ENCODE measurements at places on chromosomes 2 and 18.

DNA sequence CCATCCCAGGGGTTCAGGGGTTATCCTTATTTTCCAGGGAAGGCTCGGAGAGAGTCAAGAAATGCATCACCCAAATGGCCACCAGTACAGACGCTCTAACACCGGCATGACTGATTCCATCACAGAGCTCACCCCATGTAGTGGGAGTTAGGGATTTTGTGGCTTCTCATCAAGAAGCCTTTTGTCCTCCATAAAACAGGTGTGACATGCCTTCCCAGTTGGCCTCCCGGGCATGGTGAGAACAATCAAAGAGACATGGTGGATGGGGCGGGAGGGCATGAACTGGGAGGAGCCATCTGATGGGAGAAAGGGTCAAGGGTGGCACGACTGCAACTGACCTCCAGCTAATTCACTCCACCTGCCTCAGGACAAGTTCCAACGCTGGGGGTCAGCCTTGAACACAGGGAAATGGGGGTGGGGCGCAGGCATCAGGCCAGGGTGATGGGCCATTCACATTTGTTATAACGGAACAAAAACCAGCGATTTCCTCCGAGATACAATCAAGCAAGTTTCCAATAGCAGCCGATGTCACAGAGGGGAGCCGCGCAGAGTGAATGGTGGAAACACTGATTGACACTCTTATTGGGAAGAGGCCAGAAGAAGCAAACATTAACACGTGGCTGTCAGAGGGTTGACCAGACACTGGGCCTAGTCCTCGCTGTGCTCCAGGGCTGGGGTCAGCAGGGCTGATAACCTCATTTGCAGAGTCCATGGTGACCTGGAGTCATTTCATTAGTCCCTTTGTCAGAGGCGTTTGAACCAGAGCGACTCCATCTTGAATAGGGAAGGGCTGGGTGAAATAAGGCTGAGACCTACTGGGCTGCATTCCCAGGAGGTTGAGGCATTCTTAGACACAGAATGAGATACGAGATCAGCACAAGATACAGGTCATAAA is 80.5 kb upstream of the HPCAL1 start:
- no peak for DNase-seq

DNA sequence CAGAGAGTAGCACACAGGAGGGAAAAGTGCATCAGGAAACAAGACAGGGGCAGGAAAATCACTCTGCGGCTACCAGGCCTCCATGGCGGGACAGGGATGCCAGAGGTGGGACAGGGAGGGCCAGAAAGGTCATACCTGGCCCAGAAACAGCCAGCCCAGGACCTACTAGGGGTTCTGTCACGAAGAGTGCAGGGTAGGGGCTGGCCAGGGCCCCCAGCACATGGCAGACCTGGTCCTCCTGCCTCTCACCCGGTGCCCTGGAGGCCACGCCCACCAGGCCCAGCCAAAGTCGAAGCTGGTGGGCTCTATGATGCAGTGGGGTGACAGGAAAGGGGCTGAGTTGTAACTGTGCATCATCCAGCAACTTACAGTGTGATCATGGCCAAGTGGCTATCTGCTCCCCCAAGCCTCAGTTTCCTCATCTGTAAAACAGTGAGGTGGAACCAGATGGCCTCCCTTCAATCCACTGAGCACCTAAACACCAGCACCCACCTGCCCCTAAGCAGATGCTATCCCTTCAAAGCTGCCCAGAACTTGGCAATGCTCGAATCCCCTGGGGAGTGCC is 10.6 kb downstream of the CYP26B1 start:
- no peak for DNase-seq

DNA sequence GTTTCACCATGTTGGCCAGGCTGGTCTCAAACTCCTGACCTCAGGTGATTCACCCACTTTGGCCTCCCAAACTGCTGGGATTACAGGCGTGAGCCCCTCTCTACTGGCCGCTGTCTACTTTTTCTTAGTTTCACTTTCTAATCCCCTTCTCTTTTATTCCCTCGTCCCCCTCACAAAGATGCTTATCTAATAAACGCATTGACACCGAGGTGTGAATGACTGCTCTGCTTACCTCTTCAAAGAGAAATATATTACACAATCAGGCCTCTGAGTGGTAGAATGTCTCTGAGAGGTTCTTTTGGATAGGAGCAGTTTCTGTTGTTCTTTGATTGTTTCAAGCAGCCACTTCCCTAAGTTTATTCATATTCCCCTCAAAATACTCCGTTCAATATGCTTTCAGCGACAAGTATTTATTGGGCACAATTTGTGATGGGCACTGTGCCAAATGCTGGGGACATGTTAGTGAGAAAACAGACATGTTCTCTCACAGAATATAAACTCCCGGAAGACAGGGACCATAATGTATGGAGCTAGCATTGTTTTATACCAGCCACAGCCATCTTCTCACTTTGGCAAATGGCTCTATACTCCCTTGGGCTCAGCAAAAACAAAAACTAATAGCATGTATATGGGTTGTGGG is 34.7 kb upstream of the RAPH1 start:
- DNase-seq = no peak

- DNase-seq = no peak
Observed at GRCh38 chr18:4125224-4125623, 329.9 kb downstream of the DLGAP1 start.

DNA sequence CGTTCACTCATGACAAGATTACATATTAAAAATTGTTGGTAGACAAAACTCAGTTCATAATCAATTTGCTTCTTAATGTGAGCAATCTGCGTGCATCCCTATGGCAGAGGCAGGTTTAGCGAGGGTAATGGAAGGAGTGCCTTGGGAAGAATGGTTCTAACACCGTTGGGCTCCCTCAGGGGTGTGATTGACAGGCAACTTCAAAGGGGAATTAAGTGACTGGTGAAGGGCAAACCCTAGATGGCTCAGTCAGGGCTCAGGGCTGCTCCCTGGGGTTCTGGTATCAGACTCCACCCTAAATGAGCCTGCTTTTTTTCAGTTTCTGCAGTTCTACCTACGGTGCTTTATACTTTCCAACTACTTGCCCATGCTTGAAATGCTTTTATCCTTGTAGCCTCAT is 419.5 kb upstream of the CELF4 start:
- no peak for DNase-seq

DNA sequence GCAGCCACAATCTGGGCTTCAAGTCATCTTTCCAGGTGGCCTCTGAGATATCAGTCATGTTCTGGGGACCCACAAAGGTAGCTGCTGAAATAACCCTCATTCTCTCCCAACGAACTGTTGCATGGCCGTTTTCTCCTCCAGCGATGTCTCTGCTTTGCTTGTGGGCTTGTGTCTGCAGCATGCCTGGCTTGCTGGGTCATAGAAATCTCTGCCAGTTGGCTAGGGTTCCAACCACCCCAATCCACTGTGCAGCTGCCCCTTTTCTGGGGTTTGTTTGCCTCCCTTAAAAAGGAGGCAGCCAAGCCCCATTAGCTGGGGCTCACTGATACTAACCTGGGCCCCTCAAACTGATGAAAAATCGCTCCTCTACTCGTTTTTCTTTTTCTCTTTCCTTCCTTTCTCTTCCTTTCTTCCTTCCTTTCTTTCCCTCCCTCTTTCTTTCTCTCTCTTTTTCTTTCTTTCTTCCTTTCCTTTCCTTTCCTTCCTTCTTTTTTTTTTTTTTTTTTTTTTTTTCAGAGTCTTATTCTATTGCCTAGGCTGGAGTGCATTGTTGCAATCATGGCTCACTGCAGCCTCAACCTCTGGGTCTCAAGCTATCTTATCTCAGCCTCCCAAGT is 680.0 kb downstream of the EPHA4 start:
- DNase-seq = no peak

DNA sequence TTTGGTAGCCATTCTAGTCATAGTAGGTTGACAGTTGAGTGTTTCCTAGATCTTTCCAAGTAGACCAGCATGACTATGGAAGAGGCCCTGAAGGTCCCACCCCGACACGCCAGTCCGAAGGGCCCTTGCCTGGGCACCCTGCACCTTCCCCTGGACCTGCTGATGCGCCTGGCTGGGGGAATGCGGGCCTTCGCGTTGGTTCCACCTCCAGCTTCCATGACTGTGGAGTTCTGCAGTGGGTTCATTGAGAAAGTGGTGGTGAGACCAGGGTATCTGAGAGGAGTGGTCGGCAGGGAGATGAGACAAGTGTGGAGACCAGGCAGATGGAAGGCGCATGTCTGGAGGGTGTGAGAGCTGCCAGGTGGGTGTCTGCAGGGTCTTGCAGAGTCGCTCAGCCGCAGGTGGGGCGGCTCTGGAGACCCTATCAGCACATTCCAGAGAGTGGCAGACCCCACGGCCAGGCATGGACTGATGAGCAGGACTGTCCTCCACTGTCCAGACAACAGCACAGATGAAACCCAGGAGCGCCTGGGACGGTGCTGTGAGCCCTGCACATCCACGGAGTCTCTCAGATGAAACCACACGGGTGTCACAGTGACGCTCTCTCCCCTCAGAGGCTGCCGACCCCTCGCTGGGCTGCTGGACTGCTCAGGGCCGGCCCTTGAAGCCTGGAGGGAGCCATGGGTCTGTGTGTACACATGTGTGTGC is 182.5 kb upstream of the HDAC4 start:
- DNase-seq = no peak

DNA sequence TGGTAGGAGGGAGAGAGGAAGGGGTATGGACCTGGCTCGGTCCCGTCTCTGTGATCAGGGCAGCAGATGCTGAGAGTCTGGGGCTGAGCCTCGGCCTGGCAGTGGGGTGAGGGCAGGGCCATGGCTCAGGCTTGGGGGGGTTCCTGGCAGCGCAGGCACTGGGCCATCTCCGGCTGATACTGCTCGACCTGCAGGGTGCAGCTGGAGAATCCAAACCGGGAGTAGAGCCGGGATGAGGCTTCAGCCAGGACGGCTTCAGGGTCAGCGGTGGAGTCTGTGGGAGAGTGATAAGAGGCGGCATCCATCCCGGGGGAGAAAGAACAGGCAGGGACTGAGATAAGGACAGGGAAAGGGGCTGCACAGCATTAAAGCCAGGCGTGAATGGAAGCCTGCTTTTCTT is 7.7 kb downstream of the SLC30A3 start:
- no peak for DNase-seq

- DNase-seq = no peak
Observed at GRCh38 chr2:96493072-96493471, 12.1 kb downstream of the NEURL3 start.

- DNase-seq = no peak
Observed at GRCh38 chr2:172560721-172561120, 4.8 kb downstream of the PDK1 start.

GRCh38 chr2:101361121-101361520 is 26.2 kb downstream of the CREG2 start:
- no peak for DNase-seq

DNA sequence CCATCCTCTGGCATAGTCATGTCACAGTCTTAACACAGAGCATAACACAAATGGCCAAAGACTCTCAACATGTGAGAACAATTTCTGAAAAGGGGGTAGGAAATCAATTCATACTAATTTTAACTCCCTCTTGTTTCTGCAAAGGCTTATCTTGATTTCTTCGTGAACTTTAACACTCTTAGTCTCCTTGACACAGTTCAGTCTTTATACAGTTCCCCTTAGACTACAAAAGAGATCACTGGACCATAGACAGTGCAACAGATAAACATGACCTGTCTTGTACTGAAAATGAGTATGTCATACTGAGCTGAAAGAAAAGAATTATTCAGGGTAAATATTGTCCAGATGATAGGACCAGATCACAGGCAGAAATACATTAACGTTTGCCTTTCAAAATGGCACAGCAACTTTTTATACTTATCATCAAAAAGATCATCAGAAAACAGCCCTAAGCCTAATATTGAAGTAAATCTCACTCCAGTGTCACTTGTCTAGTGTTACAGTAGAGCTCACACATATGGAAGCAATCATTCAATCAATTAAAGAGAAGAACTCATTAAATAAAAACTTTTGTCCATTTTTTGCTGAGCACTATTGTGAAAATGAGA is 56.4 kb upstream of the VRK2 start:
- DNase-seq = no peak

GRCh38 chr2:168521053-168521741 is 65.1 kb downstream of the CERS6 start:
- DNase-seq = no peak

DNA sequence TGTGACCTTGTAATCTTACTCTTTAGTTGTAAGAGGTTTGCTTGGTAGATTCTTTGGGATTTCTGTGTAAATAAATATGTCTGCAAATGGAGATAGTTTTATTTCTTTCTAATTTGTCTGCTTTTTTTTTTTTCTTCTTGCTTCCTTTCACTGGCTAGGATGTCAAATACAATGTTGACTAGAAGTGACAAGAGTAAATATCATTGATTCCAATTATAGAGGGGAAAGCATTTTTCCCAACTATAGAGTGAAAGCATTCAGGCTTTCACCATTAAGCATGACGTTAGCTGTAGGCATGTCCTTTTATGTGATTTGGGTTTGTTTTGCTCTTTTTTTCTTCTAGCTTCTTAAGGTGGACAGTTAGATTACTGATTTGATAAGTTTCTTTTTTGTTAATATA is 191.5 kb downstream of the MCFD2 start:
- DNase-seq = no peak

GRCh38 chr2:107801498-107801897 is 25.2 kb upstream of the RGPD4 start:
- no peak for DNase-seq

DNA sequence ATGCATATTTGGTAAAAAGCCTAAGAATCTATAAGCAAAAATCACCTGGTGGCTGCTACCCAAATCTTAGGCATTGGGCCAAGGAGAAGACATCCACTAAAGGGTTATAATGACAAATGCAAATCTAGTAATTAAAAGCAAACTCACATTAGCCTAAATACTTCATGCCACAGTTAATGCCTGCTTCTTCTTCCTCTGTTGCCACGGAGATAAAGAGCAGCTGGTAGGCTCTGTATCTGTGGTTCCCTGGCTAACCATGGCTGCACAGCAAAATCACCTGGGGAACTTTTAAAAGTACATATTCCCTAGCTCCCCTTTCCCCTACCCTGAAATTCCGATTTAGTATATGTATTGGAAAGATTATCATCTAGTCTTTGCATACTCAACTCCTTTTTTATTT is 114.3 kb downstream of the LNPK start:
- no peak for DNase-seq

DNA sequence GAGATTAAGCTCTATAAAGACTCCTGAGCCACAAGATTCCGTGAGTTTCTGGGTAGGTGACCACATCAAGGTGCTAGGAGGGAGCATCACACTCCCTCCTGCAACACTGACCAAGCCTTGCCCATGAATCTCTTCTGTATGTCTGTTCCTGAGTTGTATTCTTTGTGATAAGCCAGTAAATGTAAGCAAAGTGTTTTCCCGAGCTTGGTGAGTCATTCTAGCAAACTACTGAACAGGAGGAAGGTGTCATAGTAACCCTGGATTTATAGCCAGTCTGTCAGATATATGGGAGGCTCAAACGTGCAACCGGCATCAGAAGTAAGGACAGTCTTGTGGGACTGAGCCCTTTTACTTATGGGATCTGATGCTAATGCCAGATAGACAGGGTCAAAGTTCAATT is 346.1 kb upstream of the KYNU start:
- no peak for DNase-seq

All from activated CD8-positive, alpha-beta memory T cell treated with anti-CD3 and anti-CD28 coated beads for 4 hours (primary cell).